HFFc6 (cell line): ENCODE measurements at places on chromosomes 2 and 18.

DNA sequence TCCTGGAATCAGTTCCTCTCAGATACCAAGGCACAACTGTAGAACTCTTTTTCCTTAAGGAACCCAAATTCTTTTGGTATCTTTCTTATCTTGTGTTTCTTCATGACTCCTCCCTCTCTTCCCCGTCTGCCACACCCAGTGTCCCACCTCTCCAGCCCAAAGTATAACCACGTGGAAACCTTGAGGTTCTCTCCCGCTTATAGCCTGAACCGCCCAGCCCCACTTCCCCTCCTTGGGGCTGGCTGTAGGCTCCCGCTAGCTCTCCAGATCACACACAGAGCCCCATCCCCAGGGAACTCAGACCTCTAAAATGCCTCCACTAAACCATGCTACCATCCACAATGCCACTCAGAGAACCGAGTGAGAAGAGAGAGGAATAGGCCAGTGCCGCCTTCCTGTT, 87.5 kb downstream of the MAPRE2 start:
- DNase-seq = no peak

- no peak for DNase-seq
These were observed 18.6 kb upstream of the AP1S3 start for GRCh38 chr2:223856021-223856420.

DNA sequence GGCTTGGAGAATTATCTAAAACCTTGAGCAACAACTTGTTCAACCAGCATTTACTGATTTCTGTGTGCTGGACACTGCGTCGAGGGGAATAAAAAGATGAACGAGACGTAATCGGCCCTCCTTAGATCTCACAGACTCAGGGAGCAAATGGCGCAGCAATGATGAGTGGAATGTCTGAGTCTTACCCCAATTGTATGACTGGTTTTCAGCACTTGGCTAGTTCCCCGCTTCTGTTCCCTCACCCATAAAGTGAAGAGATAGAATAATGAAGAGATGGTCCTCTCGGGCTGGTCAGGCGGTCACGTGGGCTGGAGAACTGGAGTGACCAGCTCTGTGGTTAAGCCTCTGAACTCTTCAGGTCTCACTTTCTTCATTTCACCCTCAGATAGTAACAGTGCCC, 17.3 kb upstream of the GATA6 start:
- no peak for DNase-seq

DNA sequence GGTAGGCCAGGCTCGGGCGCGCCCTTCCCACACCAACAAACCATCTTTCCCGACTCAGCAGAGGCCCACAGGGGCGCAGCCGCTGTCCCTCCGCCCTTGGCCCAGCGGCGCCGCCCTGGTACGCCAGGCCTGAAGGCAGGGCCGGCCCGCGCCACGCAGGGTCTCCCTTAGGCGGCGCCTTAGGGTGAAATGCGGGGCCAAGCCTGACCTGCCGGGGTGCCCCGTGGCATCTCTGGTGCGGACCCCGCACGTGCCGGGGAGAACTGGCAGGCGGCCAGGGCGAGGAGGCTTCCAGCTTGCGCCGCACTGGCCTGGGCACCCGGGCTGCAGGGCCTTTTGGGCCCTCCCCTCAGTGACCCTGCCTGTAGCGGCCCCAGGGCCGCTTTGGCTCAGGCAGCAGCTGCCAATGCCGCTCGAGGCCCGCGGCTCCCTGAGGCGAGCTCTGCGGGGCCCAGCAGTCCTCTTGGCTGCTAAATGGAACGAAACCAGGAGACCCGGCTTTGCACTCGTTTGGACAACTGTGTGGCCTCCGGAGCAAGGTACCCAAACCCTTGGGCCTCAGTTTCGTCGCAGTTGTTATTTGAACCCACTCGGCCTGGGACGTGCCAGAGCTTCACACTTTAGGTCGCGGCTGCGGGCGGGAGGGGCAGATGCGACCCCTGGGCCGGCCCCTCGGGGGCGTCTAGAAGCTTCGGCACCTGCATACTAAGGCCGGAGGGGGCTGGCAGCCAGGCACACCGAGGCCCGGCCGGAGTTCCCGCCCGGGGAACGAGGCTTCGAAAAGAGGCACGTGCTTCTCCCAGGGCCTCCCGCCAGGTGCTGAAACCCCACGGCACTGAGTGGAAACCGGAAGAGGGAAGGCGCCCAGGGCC, 8.5 kb downstream of the OTX1 start:
- DNase-seq = no peak

DNA sequence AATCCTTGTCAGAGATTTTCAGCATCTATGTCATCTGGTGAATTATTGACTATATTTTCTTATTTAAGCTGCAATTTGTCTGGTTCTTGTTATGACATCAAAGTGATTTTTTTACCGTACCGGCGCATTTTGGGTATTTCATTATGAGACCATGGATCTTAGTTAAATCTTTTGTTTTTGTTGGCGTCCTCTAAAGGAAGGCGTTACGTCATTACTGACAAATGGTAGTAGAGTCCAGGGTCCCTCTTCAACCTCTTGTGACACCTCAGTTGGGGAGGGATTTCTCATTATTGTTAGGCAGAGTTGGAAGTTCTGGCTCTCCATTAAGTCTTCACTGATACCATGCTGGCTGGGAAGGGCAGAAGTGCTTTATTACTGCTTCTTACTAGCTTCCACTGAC, 175.8 kb upstream of the MMADHC start:
- DNase-seq = no peak

DNA sequence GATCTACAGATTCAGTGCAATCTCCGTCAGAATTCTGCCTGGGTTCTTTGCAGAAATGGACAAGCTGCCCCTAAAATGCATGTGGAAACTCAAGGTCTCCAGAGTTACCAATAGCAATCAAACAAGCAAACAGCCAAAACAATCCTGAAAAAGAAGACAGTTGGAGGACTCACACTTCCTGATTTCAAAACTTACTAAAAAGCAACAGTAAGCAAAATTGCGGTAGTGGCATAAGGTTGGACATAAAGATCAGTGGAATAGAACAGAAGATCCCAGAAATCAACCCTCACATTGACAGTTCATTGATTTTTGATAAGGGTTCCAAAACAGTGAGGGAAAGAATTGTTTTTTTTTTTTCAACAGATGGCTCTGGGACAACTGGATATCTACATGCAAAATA, 59.7 kb downstream of the NPPC start:
- DNase-seq = no peak

- DNase-seq = no peak
These were observed 70.2 kb downstream of the SPATS2L start for GRCh38 chr2:200376513-200377354.

DNA sequence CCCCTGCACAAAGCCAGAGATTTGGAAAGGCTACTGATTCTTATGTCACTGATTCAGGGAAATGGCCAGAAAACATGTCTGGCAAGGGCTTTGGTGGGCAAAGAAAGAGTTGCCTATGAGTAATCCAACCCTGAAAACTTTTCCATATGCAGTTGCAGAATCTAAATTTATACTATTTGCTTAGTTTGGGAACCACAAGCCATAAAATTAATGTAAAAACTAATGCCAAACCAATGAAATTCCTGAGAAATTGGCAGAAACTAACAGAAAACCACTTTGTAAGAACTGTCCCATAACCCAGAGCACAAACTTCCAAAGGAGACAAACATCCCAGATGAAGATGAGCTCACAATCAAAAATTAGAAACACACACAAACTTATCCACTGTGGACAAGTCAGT, 48.8 kb downstream of the TCF4 start:
- DNase-seq = peak; percentile 40

- DNase-seq = no peak
These were observed 221.1 kb upstream of the NRP2 start for GRCh38 chr2:205461169-205461568.

- DNase-seq = peak; percentile 90
These were observed 149.1 kb downstream of the GREB1L start for GRCh38 chr18:21391074-21391673.

GRCh38 chr2:25597881-25598280, 75.5 kb downstream of the DTNB start:
- no peak for DNase-seq

DNA sequence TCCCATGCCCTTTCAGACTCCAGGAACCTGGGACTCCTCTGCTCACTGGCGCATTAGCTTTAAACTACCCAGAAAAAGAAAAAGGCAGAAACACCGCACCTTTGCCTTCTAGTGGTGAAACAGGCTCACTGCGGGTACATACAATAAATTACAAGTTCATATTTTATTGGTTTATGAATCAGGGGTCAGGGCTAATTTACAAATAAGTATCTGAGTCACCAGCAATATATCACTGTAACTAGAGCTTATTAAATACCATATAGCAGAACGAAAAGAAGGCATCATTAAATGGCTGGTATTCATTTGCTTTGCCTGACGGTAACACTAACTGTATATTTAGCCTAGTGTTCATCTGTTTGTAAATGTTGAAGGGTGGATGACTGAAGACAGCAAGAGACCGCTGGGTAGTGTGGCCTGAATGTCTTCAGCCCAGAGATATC, 26.9 kb upstream of the DTNB start:
- peak; percentile 74 for DNase-seq

- no peak for DNase-seq
These were observed 6.0 kb downstream of the DIPK1C start for GRCh38 chr18:74451148-74451547.

DNA sequence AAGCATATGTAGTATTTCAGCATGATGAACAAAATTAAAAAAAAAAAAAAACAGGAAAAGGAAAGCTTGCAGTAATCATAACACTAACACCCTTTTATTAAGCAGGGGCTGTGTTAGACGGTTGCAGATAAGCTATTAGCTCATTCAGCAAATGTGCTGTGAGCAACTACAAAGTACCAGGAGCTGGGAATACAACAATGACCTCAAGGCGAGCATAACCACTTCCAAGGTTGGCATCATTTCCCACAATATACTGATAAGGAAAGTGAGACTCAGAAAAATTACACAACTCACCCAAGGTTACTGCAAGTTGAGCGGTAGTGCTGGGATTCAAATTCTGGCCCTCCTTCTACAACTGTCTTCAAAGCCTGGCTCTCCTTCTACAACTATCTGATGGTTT, 38.2 kb upstream of the ACTR3 start:
- no peak for DNase-seq
